Stimulated activated CD4-positive, alpha-beta T cell treated with anti-CD3 and anti-CD28 coated beads, Interleukin-15, amount 100 ng/mL, for 48 hours (primary cell): ENCODE measurements at places on chromosomes 3 and 15.

DNA sequence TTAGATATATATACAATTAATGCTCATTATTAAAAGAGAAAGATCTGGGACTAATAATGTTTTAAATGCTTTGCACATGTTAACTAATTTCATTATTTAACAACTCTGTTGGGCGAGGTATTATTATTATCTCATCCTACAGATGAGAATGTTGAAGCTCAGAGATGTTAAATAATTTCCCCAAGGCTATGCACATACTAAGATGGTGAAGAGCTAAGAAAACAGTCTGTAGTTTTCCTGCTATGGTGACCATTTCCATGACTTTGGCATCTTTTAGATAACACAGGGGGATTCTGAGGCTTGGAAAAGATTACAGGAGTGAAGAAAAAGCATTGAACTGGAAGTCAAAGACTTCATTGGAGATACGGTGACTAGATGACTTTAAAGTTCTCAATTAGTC lies 226.7 kb downstream of the ZMAT3 start:
- no peak for DNase-seq

- no peak for DNase-seq
Measured at GRCh38 chr3:41188306-41188705, 11.0 kb upstream of the CTNNB1 start.

DNA sequence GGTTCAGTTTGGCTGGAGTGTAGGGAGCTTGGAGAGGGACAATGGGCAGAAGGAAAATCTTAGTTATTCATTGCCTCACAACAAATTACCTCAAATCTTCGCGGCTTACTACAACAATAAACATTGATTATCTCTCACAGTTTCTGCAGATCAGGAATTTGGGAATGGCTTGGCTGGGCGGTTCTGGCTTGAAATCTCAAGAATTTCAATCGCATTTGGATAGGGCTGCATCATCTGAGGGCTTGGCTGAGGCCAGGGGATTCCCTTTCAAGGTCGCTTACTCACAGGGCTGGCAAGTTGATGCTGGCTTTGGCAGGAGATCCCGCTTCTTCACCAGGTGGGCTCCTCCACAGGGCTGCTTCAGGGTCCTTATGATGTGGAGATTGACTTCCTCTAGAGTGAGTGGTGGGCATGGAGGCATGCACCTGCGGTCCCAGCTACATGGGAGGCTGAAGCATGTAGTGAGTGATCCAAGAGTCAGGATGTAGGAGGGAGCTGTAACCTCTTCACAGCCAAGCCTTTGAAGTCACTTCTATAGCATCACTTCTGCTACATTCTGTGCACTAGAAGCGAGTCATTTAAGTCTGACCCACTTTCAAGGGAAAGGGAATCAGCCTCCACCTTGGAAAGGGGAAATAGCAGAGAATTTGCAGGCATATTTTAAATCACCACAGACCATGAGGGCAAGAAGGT lies 63.1 kb downstream of the CDC25A start:
- DNase-seq: no peak

DNA sequence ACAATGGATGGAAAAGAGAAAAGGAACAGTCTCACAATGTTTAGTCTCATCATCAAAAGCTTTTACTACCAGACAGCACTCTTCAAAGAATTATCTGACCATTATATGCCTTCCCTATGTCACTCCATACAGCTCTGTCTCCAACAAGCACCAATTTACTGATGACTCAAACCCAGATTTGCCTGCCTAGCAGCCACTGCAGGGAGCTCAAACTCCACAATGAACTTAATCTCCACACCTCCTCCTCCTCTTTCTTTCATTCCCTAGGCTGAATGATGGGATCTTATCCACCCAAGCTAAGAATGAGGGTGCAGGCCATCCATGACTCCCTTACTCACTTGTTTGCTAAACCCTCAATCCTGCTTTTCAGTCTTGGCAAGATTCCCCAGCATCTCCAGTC lies 45.5 kb downstream of the NBEAL2 start:
- no peak for DNase-seq

DNA sequence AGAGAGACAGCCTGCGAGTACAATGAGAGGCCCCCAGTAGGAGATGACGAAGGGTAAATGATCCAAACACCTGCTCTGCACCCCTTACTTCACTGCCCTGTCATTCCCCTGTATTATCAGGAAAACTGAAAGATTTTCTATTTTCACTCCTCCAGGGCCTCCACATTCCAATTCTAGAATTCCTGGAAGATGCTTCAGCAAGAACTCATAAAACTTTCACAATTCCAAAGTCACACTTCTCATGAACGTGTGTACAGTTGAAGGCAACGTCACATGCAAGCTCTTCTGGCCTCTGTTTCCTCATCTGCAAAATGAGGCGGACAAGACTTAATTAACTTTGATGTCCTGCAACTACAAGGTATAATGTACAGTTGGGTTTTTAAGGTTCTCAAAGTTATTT lies 62.8 kb upstream of the SPATA12 start:
- DNase-seq: no peak

DNA sequence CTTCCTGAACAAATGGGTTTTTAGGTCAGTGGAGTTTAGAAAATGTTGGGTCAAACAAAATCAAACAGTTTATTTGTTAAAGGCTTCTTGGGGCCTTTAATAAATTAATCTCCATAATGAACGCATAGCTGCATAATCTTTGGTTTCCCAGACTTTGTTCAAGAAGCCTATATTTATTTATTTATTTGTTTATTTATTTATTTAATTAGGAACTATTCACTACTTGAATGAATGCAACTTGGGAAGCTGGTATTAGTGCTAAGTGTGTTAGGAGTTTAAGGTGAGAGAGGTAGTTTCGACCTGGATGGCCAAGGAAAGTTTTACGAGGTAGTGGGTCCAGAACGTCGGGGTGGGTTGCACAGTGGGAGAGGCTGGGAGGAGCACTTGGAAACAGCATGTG lies 281.9 kb upstream of the C2CD4B start:
- DNase-seq: no peak

DNA sequence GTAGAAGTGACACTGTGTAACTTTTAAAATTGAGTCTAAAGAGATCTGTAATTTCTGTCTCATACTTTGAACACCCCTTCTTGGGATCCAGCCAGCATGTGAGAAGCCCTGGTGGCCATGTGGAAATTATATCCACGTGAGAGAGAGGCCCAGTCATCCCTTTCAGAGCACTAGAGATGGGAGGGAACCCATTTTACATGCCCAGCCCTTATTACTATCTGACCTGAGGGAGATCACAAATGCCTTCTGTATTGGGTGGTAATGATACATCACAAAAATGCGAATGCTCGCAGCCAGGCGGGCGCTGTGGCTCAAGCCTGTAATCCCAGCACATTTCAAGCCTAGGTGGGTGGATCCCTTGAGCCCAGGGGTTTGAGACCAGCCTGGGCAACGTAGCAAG lies 27.3 kb upstream of the TRAK1 start:
- no peak for DNase-seq

DNA sequence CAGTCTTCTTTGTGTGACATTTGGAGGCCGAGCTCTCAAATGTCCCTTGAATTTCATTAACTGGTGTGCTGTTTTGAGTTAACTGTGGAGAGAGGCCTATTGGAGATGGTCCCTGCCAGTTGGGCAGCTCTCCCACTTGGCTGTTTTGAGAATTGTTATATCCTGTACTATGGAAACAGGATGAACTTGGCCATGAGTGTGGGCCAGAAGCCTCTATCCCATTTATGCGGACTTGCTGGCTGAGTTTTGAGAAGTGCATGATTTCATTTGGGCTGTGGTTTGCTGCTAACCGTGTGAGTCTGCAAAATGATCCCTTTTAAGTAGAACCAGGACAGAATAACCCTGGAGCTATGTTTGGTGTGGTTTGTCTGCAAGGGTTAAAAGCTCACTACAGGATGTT lies 366.0 kb downstream of the PTPRG start:
- no peak for DNase-seq
